Activated naive CD8-positive, alpha-beta T cell treated with anti-CD3 and anti-CD28 coated beads for 36 hours (primary cell): ENCODE measurements at places on chromosomes 13 and 19.

- DNase-seq: no peak
Measured at GRCh38 chr13:35448465-35448864, 28.0 kb downstream of the MAB21L1 start.

GRCh38 chr13:110448230-110448629 is 113.3 kb downstream of the RAB20 start:
- DNase-seq: no peak

GRCh38 chr13:113781571-113781970 is 22.5 kb downstream of the TMEM255B start:
- DNase-seq: no peak

GRCh38 chr19:14343286-14343685 is 38.0 kb upstream of the ADGRE5 start:
- DNase-seq: no peak

GRCh38 chr19:12603714-12604113 is 6.9 kb downstream of the ZNF490 start:
- DNase-seq: peak; percentile 64

DNA sequence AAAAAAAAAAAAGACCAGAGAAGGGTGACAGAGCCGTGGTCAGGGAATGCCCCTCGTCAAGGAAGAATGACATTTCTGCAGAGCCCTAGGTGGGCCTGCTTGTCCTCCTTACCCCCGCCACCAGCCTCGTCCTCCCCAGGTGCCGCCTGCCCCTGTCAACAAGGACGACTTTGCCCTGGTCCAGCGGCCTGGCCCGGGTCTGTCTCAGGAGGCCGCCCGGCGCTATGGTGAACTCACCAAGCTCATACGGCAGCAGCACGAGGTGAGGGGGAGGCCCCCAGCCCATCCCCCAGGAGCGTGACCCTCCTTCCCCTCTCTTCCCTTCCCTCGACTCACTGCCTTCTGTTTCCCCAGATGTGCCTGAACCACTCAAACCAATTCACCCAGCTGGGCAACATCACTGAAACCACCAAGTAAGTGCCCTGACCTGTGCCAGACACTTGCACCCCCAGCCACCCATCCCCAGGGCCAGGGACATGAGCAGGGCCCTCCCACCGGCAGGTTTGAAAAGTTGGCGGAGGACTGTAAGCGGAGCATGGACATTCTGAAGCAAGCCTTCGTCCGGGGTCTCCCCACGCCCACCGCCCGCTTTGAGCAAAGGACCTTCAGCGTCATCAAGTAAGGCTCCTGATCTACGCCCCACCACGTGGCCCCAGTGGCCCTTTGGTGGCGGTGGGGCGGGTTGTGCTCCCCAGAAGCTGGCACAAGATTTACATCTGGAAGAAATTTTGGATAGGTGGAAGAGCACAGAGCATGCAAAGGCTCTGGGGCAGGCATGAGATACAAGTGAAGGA is 14.8 kb downstream of the PODNL1 start:
- no peak for DNase-seq

DNA sequence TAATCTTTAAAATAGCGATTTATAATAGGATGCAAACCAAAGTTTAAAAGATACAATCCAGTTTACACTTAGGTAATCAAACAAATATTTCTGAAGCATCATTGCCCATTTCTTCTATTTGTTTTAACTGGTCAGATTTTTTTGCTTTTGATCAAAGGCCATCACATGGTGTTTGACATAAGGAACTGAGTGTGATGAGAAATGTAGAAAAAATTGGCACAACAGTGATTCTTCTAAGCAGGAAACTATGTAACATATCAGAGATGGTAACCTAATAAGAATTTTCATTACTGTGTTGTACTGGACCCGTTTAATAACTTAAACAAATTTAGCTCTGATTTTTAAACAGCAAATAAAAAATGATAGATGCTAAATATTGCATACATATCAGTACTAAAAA is 644.7 kb upstream of the KLF12 start:
- DNase-seq: no peak

DNA sequence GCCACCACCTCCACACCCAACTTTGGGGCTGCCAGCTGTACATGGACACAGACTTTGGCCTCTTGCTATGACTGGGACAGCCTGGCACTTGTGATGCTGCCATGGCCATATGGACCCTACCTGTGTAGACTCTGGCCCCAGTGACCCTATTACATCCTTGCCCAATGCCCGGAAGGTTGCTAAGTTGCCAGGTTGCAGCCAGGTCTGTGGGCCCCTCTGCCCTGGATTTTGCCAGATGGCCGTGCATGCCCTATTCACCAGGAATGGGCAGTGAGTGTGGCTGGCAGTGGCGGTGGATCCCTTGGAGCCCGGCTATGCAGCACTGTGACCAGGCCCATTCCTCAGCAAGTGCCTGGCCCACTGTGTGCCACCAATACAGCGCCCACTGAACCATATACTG is 8.9 kb upstream of the SDHAF1 start:
- DNase-seq: no peak

GRCh38 chr13:35599384-35599783 is 122.9 kb upstream of the MAB21L1 start:
- no peak for DNase-seq
